ENCODE measurements at places on chromosomes 5 and 9. TPM values are rescaled to one million over a fixed set of nuclear protein-coding genes. Genes with fewer than 3 reads are reported as not detected.

Gene MARCOL
- polyA plus RNA-seq: not detected

- H3K4me1 ChIP-seq: no peaks in the 10 kb centered on the region
- no peak overlapping the region for H3K4me3 ChIP-seq
- no peaks in the 10 kb centered on the region for H3K36me3 ChIP-seq
- no peaks in the 10 kb centered on the region for H3K27me3 ChIP-seq
- no peak overlapping the region for H3K27ac ChIP-seq
Measured at GRCh38 chr5:16593628-16594027, 23.2 kb downstream of the RETREG1 start.

GRCh38 chr9:134565316-134565915, 76.2 kb upstream of the COL5A1 start:
- no peaks in the 10 kb centered on the region for H3K4me1 ChIP-seq
- no peak overlapping the region for H3K27ac ChIP-seq
- no peak overlapping the region for H3K4me3 ChIP-seq
- no peaks in the 10 kb centered on the region for H3K36me3 ChIP-seq

- H3K27ac ChIP-seq: no peak overlapping the region
- H3K4me1 ChIP-seq: no peaks in the 10 kb centered on the region
- DNase-seq: no peak
- H3K4me3 ChIP-seq: no peak overlapping the region
Measured at GRCh38 chr9:130815242-130815808, 19.7 kb upstream of the ABL1 start.

Gene TIMD4
- polyA plus RNA-seq: not detected

- no peaks in the 10 kb centered on the region for H3K4me1 ChIP-seq
- DNase-seq: peak; percentile 61
- H3K36me3 ChIP-seq: peaks cover 3% of the 10 kb centered on the region
- H3K27me3 ChIP-seq: no peaks in the 10 kb centered on the region
Measured at GRCh38 chr5:177330991-177331842, 19.5 kb upstream of the MXD3 start.

DNA sequence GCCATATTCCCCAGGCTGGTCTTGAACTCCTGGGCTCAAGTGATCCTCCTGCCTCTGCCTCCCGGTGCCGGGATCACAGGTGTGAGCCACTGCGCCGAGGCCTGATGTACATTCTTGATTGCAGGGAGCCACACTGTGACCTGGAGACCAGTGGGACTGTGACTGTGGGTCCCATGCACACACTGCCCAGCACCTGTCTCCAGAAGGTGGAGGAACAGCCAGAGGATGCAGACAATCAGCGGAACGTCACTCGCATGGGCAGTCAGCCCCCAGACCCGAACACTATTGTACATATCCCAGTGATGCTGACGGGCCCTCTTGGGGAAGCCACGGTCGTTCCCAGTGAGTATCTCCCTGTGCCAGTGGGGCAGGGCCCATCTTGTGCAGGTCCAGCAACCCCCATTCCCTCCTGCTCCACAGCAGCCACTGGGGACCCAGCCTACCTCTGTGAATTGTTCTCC, 147.3 kb downstream of the CACNA1B start:
- no peaks in the 10 kb centered on the region for H3K27me3 ChIP-seq
- no peak for DNase-seq
- no peak overlapping the region for H3K27ac ChIP-seq
- no peaks in the 10 kb centered on the region for H3K4me1 ChIP-seq
- no peak overlapping the region for H3K4me3 ChIP-seq

DNA sequence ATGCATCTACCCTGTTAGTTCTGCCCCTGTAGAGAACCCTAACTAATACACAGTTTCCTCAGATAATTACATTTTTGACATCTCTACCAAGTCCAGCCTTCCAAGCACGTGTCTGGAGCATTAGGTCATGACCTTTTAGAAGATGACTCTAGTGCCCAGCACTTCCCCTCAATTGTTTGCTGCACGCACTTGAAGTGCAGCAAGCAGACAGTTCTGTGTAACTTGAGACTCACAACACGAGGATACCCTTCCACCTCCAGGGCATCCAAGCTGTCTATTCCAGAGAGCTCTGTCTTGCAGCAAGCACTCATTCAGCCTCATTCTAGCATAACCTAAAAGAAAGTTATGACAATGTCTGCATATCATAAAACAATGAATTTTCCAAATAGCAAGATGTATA, 1410.5 kb upstream of the CDH18 start:
- DNase-seq: no peak
- no peak overlapping the region for H3K27ac ChIP-seq
- no peaks in the 10 kb centered on the region for H3K4me1 ChIP-seq
- no peak overlapping the region for H3K4me3 ChIP-seq
- H3K27me3 ChIP-seq: no peaks in the 10 kb centered on the region

Gene FGD3
- polyA plus RNA-seq: 3.0 TPM

Gene CXCL14
- polyA plus RNA-seq: 0.74 TPM

GRCh38 chr5:89072842-89073672, 190.1 kb upstream of the MEF2C start:
- no peak overlapping the region for H3K27ac ChIP-seq
- DNase-seq: no peak
- H3K36me3 ChIP-seq: no peaks in the 10 kb centered on the region
- no peaks in the 10 kb centered on the region for H3K4me1 ChIP-seq
- H3K27me3 ChIP-seq: no peaks in the 10 kb centered on the region

Gene TRIM7
- 4.3 TPM for polyA plus RNA-seq

Gene ANXA6
- polyA plus RNA-seq: 93.4 TPM
